Adipocyte (in vitro differentiated cells): ENCODE measurements at places on chromosomes 12 and 14.

GRCh38 chr12:58346032-58346632, 404.8 kb downstream of the ATP23 start:
- DNase-seq: peak; percentile 86

DNA sequence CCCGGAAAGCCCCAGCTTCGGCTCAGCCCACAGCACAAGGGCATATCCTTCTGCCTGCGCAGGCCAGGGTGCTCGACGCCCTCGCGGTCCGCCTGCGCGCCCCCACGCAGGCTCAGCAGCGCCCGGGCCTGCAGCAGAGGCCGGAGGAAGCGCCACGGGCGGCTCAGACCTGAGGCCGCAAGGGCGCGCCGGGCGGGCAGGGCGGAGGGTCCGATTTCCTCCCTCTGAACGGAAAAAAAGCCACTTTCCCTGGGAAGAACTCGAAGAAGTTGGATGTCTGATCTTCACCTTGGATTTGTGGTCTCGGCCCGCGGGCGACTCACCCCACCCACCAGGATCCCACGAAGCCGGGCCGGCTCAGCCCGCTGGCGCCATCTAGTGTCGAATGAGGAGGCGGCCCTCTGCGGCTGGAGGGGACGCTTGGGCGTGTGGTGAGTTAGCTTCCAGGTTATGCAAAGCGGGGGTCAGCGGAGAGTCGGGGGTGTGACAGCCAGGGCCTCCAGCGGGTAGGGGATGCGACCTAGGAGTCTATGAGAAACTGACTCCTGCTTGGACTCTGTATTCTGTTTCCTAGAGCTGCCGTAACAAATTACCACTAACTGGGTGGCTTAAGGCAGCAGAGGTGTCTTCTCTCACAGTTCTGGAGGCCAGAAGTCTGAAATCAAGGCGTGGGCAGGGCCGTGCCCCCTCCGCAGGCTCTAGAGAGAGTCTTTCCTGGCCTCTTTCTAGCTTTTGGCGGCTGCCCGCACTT, 40.0 kb upstream of the SRSF5 start:
- peak; percentile 91 for DNase-seq

DNA sequence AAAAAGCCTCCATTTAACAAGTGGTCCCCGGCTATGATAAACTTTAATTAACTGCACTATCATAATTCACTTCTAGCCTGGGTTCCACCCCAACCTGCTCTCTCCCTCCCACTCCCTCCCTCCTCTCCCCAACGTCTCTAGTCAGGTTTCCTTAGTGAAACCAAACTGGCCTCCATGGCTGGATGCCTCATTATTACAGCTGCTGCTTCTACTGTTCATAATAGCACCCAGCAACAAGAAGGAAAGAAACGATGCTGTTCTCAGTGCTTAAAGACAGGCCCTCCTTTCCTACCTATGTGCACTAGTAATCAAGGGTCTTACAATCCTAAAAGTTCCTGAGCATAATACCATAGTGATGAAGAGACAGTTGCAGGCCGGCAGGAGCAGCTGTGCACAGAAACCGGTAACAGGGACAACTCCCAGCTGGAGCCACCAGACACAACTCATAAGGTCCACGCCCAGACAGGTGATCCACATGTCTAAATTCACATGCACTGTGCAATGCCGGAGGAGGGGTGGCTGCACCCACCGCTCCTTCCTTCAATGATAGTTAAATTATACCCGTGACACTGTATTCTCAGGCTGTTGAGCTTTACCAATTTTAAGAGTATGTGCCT, 6.2 kb downstream of the IRF2BPL start:
- no peak for DNase-seq

- DNase-seq: peak; percentile 84
Observed at GRCh38 chr12:57461276-57461916, 1.8 kb downstream of the GLI1 start.

DNA sequence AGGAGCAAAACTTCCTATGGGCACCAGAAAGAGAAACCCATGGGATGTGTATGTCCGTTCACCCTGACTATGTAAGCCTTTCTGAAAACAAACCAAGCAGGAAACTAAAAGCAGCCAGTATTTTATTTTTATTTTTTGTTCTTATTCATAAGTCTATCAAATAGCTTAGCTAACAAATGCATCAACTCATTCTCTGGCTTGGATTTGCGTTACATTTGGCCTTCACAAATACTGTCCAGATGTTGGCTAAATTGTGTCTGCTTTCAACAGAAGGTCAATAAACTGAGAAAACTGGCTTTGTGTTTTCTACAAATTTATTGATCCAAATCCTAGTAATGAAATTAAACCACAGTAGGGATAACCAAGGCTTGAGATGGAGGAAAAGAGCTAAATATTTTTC, 379.0 kb downstream of the NOVA1 start:
- no peak for DNase-seq

DNA sequence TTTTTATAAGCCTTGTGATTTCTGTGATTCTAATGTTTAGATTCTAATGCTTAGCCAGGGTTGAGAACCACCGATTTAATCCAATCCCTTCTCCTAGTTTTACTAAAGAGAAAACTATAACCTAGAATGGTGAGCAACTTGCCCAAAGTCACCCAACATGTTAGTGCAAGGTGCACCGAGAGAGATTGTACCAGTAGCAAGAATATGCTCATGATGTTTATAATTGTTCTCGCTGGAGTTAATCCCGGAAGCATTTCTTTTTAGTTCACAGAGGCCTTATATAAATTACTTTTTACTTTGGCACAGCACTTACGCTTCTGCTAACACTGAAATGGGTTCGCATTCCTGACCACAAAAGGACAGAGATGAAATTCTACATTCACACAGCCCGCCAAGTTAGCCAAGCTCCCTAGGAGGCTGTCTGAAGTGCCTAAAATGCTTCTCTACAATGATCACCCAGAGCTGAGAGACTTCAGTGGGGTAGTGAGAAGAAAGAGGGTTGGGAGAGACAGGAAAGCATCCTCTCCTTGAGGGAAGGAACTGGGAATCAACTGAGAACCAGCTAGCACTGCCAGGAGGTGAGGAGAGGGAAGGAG, 579 bp upstream of the BLOC1S1 start:
- no peak for DNase-seq

- no peak for DNase-seq
Observed at GRCh38 chr14:86532219-86532618, 1002.3 kb downstream of the FLRT2 start.

DNA sequence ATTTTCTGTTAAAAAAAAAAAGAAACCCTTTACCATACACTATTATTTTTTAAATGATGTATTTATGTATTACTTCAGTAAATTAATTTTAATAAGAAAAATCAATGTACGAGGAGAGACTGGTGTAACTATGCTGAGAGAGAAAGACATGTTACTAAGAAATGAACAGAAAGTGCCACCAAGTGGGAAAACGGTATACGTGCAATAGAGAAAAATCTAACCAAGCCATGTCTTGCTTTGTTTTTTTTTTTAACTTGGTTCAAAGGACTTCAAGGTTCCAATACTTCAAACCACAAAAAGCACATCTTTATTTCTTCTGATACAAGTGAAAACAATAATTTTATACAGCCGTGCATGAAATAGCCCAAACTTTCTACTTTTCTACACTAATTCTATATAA, 22.9 kb downstream of the NDUFA12 start:
- DNase-seq: peak; percentile 61

DNA sequence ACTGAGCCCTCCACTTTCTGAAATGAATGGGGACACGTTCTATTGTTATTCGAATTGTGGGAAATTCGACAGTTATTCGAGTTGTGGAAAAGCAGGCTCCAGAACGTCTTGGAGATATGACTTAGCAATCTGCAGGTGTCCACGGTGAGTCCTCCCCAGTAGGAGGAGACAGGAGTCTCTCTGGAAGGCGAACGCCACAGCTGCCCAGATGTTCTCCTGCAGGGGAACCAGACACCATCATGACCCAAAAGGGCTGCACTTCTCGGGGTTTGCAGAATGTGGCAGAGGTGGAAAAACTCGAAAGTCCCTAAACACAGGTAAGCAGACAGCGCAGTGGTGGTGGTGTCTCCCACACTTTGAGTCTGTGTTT, 363.6 kb upstream of the SFSWAP start:
- no peak for DNase-seq

- no peak for DNase-seq
Observed at GRCh38 chr12:104486943-104487819, 30.4 kb downstream of the CHST11 start.

GRCh38 chr12:112374166-112374740, 8.0 kb downstream of the HECTD4 start:
- DNase-seq: no peak

DNA sequence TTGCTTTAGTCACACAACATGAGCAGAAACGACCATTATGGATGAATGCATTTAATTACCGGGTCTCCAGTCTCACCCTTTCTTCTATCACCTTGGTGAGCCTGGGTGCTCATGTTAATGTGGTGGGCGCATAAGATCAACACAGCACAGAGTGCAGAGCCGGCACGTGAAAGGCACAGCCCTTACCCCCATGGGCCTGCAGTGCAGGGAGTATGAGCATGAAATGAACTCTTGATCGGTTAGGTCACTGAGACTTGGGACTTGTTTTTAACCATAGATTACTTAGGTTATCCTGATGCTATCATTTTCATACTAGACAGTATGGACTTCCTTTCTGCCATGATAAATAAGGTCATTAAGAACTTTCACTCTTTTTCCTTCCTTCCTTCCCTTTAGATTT, 156.8 kb downstream of the CRADD start:
- DNase-seq: no peak

GRCh38 chr12:58529114-58529665, 391.1 kb downstream of the LRIG3 start:
- peak; percentile 50 for DNase-seq

- DNase-seq: no peak
Observed at GRCh38 chr14:72254202-72254936, 322.1 kb downstream of the RGS6 start.

GRCh38 chr12:126337556-126338441, 1272.6 kb downstream of the AACS start:
- DNase-seq: no peak

GRCh38 chr12:116058574-116058973, 218.9 kb downstream of the MED13L start:
- DNase-seq: no peak

- DNase-seq: peak; percentile 1
Observed at GRCh38 chr14:31657917-31658316, 96.7 kb downstream of the NUBPL start.
